ENCODE measurements at places on chromosomes 7 and 10.
A peak's percentile ranks its signal among the peaks of the same experiment; 100 is the strongest.

GRCh38 chr7:137717045-137717444 lies 129.7 kb downstream of the DGKI start:
- no peak for DNase-seq

GRCh38 chr10:77175631-77176222 lies 461.9 kb downstream of the KCNMA1 start:
- no peak for DNase-seq

DNA sequence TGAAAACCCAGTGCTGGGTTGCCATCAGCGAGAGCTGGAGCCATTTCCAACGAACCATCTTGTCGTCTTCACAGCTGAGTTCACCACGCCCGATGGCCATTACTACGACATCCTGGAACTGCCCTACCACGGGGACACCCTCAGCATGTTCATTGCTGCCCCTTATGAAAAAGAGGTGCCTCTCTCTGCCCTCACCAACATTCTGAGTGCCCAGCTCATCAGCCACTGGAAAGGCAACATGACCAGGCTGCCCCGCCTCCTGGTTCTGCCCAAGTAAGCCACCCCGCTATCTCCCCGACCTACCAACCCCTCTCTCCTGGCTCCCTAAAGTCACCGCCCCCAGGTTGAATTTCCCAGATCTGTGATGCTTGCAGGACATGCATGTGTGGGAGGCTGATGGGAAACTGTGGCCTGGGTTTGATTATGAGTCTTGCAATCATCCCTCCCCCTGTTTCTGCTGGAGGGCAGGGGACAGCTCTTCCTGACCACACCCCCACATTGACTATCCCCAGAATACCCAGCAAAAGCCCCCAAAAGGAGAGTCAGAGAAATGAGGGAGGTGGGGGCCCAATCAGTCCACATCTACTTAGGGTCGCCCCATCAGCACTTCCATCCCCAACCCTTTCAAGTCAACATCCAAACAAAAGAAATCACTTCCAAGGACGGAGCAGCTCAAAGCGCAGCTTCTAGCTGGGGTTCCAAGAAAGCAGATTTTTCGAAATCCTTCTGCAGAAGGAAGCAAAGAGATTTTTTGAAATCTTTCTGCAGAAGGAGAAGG lies 6.9 kb downstream of the SERPINE1 start:
- DNase-seq: peak; percentile 42

DNA sequence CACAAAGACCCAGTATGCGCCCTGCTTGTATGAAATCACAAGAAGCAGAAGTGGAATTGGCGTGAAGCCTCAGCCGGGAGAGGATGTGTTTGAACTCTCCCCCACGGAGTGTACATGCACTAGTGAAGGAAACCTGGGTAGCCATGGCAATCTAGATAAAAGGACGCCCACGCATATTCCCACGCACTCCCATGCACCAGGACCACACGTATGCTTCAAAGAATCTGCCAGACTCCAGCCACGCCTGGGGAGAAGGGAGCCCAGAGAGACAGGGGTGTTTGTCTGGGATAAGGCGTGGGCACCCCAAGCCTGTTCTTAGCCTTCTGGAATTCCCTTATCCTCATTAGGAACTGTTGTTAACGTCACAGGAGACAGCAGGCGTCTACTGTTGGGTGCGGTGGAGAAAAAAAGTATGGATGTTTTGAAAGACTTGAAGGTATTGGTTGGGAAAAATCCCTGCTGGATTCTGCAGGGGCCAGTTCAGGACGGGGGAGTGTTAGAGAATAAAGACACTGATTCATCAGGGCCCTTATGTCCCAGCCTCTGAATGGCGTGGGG lies 28.9 kb upstream of the ECHDC3 start:
- no peak for DNase-seq

DNA sequence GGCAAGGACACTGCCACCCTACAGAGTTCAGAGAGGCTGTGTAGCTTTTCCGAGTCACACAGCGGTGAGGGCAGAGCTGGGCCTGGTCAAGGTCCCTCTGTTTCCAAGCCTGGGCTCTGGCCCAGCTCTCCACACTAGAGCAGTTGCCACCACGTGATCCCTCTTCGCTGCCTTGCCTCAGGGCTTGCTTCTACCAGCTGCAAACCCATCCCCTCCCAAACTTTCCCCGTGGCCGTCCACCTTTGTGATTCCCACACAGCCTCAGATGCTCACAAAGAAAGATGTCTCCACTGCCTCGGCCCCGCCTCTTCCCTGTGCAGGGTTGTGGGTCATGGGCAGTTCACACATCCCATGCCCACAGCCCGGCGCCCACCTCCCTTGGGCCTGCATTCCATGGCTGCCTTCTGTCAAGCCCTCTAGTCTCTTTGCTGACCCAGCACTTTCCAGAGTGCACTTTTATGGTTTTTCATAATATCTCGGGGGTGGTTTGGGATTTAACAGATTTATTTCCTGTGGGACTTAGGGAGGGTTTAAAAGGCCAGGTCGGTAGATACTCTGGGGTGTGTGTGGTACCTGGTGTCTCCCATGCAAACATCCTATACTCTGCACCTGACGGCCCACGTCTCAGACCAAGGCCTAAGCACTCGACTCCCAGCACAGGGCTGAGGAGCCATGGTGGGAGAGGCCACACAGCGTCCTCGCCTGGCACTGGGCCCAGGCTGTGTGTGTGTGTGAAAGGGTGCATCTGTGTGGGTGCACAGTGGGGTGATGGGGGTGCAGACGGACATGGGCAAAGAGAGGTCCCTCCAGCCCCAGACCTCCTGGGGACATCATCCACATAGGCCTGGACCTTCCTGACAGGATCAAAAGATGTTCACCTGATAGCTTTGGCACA lies 59.6 kb downstream of the PKD1L1 start:
- DNase-seq: no peak

GRCh38 chr7:131026297-131027000 lies 292.4 kb upstream of the KLF14 start:
- no peak for DNase-seq

GRCh38 chr7:134289841-134290240 lies 26.9 kb downstream of the SLC35B4 start:
- no peak for DNase-seq

DNA sequence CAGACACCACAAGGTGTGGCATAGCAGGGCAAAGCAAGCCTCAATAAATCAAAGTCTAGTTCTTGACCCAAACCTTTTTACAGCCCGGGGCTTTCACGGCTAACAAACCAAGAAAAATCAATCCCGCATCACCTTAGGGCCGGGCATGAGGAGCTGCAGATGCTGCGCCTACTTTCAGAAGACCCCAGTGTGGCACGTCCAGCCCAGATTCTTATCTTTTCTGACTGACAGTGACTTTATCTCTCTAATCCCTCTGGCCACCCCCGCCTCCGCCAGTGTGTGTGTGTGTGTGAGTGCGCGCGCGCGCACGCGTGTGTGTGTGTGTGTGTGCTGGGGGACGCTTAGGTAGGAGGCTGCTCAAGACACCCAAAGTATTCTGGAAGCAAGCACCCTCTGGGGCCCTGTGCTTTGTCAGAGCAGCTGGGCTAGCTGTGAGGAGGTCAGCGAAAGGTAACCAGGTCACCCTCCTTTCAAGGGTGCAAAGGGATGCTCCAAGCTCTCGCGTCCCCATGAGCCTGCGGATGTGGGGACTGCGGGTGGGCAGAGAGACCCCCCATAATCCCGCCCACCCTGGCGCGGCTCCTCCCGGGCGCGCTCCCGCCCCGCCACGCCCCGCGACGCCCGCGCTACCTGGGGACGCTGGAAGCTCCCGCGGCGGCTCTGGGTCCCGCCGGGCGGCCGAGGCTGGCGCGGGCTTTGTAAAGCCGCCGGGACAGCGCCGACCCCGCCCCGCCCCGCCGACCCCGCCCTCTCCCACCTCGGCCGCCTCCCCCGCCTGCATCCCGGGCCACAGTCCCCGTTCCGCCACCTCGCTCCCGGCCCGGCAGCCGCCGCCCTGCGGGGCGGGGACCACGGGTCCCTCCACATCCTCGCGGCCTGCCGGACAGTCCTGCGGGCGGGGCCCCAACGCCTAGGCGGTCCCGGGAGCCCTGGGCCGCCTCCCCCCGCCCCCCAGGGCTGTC lies 57.1 kb upstream of the RHOBTB1 start:
- no peak for DNase-seq

DNA sequence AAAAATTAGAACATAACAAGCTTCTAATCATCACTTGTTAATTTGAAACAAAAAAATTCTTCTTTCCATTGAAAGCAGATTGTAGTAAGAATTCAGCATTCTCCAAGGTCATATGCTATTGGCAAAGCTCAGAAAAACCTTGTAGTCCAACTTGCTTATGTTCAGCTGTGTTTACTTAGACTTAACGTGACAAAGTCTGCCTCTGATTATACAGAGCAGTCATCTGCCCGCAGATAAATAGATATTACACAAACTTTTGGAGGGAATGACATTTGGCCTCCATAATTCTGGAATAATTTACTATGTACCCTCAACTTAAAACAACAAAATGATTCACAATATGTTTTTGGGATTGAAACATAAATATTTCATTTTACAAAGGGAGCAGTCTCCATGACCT lies 45.8 kb downstream of the MKX start:
- DNase-seq: no peak

GRCh38 chr10:23343591-23344240 lies 881 bp downstream of the C10orf67 start:
- DNase-seq: no peak

DNA sequence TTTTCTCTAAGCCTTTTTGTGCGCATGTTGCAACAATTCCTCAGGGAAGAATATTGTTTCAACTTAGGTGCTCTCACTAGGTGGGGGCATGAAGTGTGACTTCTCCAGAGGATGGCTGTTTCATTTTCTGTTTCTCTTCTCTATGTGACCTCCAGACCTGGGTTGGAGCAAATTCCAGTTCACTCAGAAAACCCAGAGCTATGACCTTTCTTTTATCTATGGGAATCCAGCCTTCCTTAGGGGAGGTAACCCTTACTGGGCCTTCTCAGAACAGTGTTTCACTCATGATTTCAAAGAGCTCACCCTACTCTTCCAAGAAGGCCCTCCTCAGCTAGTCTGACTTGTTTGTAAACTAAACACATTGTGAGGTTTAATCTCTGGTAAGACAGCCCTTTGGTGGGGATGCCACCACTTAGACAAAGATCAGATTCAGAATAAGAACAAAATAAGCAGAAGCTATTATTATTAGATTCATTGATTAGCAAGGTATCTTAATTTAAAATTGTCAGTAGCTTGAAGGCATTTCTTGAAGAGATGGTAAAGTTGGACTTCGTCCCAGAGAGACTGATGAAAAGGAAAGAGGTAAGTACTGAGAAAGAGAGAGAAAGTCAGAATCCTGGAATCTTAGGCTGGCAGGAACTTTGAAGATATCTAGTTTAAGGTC lies 16.6 kb upstream of the TAS2R60 start:
- no peak for DNase-seq

Data from non-pigmented ciliary epithelial cell (primary cell).